ENCODE measurements at places on chromosomes 4 and X. TPM values are rescaled to one million over a fixed set of nuclear protein-coding genes. Genes with fewer than 3 reads are reported as not detected.

CXCL1 gene
- polyA plus RNA-seq = 2.1 TPM

DNA sequence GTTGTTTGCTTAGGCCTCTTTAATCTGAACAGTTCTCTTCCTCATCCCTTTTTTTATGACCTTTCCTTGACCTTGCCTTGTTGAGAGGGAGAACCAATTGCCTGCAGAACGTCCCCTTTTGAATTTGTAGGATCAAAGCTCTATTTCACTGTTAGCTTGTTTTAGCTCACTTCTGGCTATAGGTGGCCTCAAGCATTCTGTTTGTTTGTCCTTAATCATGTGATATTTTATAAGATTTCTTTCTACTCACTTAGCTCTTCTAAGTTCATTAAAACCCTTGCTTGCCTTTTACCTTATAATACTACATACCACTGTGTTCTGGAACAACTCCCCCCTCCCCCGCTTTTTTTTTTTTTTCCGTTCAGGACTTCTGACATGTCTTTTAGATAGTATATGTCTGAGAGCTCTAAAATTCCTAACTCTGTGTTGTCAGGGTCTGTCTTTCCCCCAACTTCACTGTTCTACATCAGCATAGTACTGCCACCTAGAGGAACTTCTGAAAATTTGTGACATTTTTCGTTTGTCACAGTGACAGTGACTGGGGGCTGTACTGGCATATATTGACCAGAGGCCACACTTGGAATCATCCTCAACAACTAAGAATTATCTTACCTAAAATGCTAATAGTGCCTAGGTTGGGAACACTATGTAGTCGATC, 128.5 kb downstream of the LARP7 start:
- no peak for DNase-seq

DNA sequence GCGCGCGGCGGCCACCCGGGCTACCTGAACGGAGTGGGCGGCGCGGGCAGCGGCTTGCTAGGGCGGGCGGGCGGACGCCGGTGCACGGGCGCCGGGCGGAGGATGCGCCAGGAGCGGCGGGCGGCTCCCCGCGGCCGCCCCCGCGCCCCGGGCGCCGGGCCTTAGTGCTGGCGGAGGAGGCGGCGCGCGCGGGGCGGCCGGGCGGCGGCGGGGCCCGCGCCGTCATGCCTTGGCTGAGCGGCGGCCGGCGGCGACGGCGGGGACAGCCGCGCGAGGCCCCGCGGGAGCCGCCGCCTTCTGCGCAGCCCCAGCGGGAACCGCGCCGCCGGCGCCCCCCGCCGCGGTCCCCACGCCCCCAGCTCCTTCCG, 48.2 kb downstream of the CLDN34 start:
- DNase-seq = no peak

NR3C2 gene
- polyA plus RNA-seq = 1.3 TPM

DNA sequence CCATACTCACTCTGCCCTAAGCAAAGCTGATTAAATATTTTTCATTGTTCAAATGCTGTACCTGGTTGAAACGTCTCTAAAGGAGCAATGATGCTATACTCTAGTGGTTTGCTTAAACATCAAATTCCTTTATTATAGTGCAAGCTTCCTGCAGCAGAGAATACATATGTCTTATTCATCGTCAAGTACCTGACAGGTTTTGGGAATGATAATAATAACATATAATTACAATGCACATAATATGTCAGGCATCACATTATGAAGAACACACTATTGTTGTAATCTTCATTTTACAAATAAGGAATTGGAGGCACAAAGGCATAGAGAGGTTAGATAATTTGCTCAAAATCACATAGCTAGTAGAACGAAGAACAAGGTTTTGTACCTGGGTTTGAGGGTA, 151.6 kb downstream of the GRIA2 start:
- no peak for DNase-seq

DNA sequence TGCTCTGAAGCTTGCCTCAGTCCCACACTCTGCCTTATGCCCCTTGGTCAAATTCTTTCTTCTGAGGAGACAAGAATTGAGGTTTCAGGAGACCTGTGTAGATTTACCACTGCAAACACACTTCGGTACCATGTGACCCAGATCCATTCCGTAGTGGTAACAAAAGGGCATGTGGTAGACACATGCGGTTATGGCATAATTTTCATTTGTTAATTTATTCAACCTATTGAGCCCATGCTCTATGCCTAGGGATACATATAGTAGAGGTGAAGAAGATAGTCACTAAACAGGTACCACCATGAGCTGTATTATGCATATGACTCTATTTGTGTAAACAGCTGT, 190.9 kb downstream of the NDST4 start:
- DNase-seq = no peak

DNA sequence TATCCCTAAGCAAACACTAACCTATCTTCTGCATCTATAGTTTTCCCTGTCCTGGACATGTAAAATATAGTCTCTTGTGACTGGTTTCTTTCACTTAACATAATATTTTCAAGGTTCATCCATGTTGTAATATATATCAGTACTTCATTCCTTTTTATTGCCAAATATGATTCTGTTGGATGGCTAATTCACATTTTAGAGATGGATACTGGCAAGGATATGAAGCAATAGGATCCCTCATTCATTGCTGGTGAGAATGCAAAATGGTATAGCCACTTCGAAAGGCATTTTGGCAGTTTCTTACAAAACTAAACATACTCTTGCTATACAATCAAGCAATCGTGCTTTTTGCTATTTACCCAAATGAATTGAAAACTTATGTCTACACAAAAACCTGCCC, 6.7 kb downstream of the TCEAL9 start:
- DNase-seq = no peak

DNA sequence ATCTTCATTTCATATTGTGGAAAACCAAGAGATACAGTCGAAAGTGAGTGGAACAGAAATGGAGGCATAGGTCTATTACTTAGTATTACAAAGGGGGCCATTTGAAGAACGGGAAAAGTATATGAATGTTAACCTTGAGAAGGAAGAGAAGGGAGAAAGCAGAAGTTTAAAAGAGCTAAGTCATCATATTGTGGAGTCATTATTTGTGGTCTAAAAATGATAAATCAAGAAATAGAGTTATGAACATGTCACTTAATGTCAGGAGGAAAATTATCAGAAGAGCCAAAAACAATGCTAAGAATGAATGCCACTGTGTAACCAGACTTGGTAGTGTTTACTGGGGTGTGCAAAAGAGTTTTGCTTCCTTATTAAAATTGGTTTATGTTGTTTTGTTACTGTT, 589.5 kb upstream of the LCORL start:
- DNase-seq = no peak

- DNase-seq = no peak
Observed at GRCh38 chrX:77960567-77960966, 8.9 kb downstream of the PGAM4 start.

GRCh38 chr4:183876268-183876934, 28.7 kb upstream of the STOX2 start:
- DNase-seq = peak; percentile 71

DNA sequence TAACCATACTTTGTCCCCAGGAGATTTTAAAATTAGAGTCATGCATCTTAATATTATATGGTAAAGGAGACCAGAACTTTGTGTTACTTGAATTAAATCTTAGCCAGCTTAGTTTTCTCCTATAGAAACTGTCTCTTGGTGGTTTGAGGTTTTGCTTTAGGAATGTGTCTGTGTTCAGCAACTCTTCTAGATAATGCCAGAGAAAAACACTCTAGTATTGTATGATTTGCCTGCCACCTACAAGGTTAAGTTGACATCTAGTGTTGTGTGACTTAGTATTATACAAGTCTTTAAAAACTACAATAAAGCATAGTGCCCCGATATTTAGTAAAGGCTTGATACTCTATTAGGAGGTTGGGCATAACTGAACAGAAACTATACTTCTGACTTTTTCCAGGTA, 2.1 kb downstream of the UGT8 start:
- DNase-seq = no peak

- DNase-seq = no peak
Observed at GRCh38 chr4:82774711-82775171, 23.9 kb downstream of the SCD5 start.

GRCh38 chrX:107775000-107775733, 420 bp downstream of the TSC22D3 start:
- DNase-seq = no peak

DNA sequence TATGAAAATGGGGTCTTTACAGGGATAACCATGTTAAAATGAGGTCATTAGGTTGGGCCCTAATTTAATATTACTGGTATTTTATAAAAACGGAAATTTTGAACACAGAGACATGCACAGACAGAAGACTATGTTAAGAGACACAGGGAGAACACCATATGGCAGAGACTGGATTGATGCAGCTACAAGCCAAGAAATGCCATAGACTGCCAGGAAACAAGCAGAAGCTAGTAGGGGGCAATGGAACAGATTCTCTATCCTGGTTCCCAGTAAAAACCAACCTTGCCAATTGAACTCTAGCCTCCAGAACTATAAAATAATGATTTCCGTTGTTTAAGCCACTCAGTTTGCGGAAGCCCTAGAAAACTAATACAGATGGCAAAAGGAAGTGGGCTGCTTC, 6.6 kb upstream of the GUF1 start:
- no peak for DNase-seq

DNA sequence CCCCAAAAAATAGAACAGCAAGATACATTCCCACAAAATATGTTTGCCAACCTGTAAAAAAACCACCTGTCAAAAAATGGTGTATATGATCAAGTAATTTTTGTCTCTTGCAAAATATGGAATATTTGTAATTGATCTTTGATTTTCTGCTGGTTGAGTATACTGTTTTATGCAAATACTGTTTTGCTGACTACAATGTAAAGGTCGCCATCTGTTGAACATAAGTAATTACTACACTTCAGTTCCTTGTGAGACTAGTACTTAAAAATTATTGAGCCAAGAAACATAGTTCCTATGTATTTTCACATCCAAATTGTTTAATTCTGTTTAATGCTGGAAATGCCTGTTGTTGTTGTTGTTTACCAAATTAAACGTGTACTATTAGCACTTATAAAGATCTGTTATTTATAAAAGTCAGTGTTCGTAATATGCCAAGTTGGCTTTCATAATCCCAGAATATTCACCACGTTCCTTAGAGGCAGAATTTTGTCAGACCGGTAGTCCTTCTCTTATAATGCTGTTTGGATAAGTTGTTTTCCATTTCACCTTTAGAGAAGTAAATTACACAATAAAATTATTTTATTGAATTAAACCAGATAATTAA, 144.2 kb downstream of the PDLIM5 start:
- DNase-seq = no peak

DNA sequence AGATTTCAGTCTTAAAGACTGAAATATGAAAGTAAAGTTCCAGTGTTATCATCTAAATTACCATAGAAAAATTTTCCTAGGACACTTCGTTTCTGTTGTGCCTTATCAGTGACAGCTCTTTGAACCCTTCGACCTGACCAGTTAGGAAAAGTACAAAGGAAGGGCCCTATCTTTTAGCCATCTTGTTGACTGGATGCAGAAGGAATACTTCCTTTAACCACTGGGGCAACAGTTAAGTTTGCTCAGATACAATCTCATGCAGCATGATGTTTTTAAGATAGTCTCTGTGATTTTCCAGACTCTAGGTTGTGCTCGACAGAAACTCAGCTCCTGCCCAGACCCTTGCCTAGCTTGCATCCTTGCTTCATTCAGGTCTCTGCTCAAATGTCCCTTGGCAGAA, 210.5 kb upstream of the RPS6KA3 start:
- DNase-seq = no peak

GRCh38 chr4:37157476-37158167, 86.9 kb upstream of the NWD2 start:
- DNase-seq = no peak

- DNase-seq = no peak
Observed at GRCh38 chr4:73432169-73433000, 3.6 kb upstream of the AFP start.

NEIL3 gene
- not detected for polyA plus RNA-seq

DNA sequence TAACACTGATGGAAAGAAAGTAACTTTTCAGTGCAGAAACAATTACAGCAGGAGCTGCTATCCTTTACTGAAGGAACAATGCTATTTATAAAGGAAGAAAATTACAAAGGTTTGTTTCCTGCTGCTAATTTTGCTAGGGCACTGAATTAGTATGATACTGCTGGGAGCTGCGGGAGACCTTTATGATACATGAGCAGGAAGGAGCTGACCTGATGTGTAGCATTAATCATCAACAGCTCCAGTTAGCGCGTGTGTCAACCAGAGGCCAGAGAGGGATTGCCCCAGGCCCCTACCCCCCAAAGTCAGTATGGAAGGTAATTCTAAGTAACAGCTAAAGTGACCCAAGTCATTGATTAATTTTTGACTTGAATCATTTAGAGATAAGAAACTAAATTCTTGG, 728.9 kb downstream of the PCDH18 start:
- no peak for DNase-seq

GRCh38 chr4:5717449-5718158, 6.6 kb downstream of the EVC start:
- no peak for DNase-seq

GRCh38 chrX:77635373-77635772, 150.6 kb downstream of the ATRX start:
- DNase-seq = no peak

DNA sequence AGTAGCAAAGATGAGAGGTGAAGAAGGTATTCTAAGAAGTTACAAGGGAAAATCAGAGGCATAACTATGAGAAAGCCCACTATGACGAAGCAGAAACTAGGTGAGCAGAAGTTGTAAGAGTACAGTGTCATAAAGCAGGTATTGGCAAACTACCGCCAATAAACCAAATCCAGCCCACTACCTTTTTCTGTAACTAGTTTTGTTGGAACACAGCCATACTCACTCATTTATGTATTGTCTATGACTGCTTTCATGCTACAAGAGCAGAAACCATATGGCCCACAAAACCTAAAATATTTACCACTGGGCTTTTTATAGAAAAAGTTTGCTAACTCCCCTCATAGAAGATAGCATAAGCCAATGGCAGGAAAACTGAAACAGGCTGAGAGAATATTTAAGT, 31.8 kb upstream of the ZCCHC13 start:
- DNase-seq = no peak

DNA sequence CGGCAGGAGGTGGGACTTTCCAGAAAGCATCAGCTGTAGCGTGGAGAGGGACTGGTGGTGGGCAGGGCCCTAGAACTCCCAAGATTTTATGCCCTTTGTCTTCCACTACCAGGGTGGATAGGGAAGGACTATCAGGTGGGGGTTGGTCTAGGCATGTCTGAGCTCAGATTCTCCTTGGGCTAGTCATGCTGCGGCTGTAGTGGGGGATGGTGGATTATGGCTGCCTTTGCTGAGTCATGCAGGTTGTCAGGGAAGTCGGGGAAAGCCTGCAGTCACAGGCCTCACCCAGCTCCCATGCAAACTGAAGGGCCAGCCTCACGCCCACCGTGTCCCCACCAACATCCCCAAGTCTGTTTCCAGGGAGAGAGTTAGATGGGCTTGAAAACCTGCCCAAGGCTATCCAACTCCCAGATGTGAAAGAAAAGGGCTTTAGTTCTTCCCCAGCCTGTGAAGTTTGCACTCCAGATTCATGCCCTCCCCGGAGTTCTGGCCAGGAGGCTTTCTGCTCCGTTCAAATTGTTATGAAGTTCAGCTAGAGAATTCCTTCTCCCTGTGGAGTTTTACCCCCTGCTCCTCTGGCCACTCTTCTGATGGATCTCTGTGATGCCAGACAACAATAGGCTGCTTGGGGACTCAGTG, 13.4 kb upstream of the MEPE start:
- no peak for DNase-seq

GRCh38 chr4:177012918-177013545, 220.3 kb upstream of the VEGFC start:
- no peak for DNase-seq

All from psoas muscle (tissue), 8 donors.